NCI-H1930 (cell line): ENCODE measurements at places on chromosomes 3 and 15.
A peak's percentile ranks its signal among the peaks of the same experiment; 100 is the strongest.

- DNase-seq: no peak
These were observed 142.3 kb upstream of the SOX2 start for GRCh38 chr3:181569356-181569940.

- no peak for DNase-seq
These were observed 369.3 kb upstream of the TRIM42 start for GRCh38 chr3:140308535-140308934.

GRCh38 chr3:24829011-24829581 lies 334.4 kb upstream of the THRB start:
- peak; percentile 33 for DNase-seq

DNA sequence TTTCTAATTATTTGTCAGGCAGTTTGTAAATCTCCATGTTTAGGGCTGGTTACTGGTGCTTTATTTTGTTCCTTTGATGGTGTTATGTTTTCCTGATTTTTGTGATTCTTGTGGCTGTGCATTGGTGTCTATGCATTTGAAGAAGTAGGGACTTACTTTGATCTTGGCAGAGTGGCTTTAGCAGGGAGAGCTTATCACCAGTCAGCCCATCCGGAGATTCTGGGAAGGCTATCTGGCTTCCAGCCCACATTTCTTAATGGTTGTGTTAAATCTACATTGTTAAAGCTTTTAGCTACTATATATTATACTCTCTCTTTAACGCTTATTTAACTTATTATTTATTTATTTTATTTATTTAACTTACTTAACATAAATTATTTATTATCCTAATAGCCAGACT lies 35.1 kb downstream of the FBXL2 start:
- DNase-seq: no peak

DNA sequence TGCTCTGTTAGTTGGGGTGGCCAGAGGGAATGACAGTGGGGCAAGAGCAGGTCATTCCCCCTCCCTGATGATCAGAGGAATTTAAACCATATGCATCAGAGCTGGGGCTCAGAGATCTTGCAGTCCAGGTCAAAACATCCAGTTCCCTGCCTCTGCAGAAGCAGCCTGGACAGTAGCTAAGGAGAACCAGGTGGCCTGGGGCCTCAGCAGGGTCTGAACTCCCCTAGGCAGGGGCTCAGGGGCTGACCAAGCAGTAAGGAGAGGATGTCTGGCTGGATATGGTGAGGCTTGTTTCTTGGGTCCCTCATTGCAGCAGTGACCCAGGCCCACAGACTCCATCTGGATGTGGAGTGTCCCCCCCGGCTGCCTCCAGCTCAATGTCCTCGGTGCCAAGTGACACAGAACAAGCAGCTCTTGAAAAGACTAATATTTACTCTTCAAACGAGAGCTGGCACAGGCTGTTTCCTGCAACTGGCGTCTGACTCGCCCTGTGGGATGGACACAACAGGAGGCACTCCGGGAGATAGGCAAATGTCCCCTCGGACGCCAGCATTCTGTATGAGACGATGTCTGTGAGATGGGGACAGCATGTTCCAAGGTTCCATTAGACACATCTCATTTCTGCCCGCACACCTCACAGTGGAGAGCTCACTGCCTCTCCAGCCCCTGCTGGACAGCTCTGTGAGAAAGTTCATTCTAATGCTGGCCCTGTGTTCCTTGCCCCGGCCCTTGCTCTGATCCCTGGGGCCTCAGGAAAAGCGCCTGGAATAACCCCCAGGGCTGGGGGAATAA lies 37.1 kb downstream of the SEC22C start:
- DNase-seq: no peak

- no peak for DNase-seq
These were observed 157.9 kb downstream of the FHIT start for GRCh38 chr3:61093364-61093763.

GRCh38 chr15:67022587-67023105 lies 42.8 kb upstream of the SMAD3 start:
- no peak for DNase-seq

DNA sequence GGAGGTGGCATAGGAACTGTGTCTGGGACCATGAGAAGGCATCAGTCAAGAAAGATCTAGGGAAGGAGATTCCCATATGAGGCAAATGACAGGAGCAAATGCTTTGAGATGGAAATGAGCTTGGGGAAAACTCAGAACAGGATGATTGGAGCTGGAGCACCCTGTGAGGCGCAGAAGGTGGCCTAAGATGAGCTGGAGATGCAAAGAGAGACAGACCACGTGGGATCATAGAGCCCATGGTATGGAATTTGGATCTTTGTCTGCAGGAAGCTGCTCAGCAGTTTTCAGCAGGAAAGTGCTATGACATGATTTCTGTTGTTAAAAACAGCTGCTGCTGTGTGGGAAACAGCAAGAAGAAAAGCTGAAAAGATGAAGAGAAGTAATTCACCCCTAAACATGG lies 310.6 kb downstream of the MAGI1 start:
- no peak for DNase-seq

DNA sequence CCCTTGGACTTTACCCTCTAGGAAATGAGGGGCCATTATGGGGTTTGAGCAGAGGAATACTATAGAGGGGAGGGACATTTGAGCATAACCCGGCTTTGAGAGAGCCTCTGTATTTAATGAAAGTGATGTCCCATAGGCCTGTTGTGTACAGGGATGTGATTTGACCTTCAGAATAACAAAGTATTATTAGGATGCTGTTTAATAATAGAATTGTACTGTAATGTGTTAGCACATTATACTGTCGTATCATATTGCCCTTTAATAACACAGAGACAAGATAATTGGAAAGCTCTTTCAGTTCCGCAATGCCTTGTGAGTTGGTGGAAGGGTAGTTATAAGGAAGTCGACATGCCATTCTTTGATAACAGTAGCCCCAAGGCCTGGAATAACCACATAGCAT lies 328.3 kb downstream of the RYR3 start:
- DNase-seq: no peak

DNA sequence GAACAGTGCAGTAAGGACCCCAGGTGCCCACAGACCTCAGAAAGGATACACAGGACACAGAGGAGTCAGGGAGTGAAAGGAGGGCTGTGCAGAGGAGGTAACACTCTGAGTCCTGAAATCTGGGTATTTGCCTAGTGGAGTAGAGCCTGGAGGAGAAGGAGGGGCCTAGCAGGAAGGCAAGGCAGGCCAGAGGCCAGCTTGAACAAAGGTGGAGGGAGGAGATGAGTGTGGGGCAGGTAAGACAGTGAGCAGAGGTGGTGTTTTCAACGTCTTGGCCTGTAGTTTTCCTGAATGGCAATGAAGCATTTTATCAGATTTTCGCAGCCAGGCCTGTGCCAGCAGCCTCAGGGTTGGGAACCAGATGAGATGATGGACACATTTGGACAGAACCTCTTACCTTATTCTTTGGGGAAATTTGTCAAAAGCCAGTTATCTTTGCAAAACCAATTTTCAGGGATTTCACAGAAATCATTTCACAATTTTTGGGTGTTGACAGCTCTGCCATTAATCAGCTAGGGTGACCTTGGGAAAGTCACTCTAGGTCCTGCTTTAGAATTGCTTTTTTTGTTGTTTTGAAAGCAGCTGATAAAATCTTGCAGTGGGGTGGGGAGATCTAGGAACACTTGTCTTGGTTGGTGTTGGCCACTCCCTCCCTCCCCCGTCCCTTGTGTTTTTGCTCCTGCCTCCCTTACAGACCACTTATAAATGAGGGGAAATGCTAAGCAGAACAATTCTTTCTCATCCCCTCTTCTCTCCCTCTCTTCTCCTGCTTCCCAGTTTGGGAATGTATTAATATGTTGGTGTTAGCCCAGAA lies 38.4 kb downstream of the SPSB4 start:
- DNase-seq: no peak

- DNase-seq: no peak
These were observed 90.6 kb downstream of the CRYGS start for GRCh38 chr3:186453531-186453930.

DNA sequence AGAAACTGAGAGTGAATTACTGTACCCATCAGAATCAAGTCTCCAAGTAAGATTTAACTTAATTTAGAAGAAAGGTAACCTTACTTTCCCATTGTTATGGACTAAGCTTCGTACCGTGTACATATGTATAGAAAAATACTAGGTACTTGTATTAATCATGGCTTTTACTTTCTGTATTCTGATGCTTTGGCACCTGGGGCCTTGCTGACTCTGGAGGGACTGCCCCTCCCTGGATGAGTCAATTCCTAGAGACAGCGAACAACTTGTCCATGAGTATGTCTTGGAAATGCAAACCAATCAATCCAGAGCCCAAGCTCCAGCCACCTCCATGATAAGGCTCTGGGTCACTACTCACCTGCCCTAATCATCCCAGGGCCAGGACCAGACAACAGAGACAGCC lies 50.0 kb upstream of the DGKG start:
- no peak for DNase-seq

GRCh38 chr15:58066042-58066867 lies 744 bp upstream of the ALDH1A2 start:
- DNase-seq: no peak

DNA sequence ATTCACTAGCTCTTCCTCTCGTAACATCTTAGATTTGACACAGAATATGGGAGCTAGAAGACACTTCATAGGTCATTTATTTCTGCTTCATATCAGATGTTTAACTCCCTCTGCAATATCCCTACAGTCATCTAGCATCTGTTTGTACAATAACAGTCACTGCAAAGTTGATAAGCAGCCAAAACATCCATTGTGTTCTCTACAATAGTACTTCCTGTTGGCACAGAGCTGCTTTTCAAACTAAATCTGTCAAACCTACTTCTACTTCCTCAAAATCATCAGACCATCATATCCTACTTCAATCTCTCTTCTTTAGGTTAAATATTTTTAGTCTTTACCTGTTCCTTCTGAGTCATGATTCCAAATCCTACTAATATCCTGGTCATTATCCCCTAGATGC lies 233.2 kb downstream of the FGF12 start:
- DNase-seq: no peak

GRCh38 chr3:151964743-151965142 lies 91.3 kb downstream of the SUCNR1 start:
- DNase-seq: no peak

DNA sequence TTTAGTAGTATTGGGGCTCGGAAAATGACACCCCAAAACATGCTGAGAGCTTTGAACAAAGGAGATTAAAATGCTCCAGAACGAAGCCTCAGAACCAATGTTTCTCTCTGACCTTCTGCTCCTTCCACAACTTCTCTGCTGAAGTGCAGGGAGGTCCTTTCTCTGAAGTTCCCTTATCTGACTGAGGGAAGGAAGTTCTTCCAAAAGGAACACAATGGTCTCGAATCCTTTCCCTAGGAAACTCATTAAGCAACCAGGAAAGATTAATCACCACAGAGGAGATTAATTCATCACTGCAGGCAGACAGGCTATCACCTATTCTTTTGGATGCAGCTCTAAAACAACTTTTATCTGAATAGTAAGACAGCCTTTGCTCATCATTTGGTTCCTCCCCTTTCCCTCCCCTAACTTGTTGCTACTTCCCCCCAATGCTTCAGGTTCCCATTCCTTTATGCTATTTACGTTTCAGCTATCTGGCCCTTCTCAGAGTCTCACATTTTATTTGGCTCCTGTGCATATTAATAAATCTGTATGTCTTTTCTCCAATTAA lies 18.2 kb upstream of the WDR49 start:
- no peak for DNase-seq
